ENCODE measurements at places on chromosomes 4 and X.

- H3K4me1 ChIP-seq, result no peaks in the 10 kb centered on the region
- no peak for DNase-seq
- no peak overlapping the region for H3K4me3 ChIP-seq
Measured at GRCh38 chr4:118372251-118372650, 19.4 kb upstream of the PRSS12 start.

GRCh38 chr4:141039156-141039555 is 94.1 kb downstream of the RNF150 start:
- no peak overlapping the region for H3K4me3 ChIP-seq
- no peaks in the 10 kb centered on the region for H3K4me1 ChIP-seq
- no peak overlapping the region for H3K27ac ChIP-seq
- no peak for DNase-seq
- no peaks in the 10 kb centered on the region for H3K27me3 ChIP-seq

DNA sequence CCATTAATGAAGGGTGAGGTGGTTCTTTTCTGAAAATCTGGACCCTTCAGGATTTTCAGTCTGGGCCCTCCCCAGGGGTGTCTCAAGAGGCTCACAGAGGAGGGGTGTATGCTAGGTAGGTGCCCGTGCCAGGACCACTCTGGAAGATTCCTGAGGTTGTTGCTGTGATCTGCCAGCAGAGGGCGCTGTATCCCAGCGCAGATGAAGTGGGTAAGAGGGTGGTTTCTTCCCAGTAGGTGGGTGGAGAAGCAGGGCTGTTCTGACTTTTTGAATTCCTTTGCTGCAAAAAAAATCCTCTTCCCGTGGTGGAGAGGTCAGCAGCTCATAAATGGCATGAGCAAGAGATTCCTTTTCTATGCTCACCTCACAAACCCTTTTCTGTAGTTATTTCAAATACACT is 51.1 kb downstream of the SCML1 start:
- no peaks in the 10 kb centered on the region for H3K4me1 ChIP-seq
- H3K36me3 ChIP-seq, result no peaks in the 10 kb centered on the region
- H3K27me3 ChIP-seq, result no peaks in the 10 kb centered on the region
- H3K27ac ChIP-seq, result no peak overlapping the region
- no peak for DNase-seq

- H3K27ac ChIP-seq, result peak overlapping the region; percentile 80
- H3K36me3 ChIP-seq, result no peaks in the 10 kb centered on the region
- peak overlapping the region; percentile 64 for H3K4me3 ChIP-seq
- peaks cover 9% of the 10 kb centered on the region for H3K4me1 ChIP-seq
- H3K27me3 ChIP-seq, result no peaks in the 10 kb centered on the region
- no peak for DNase-seq
Measured at GRCh38 chrX:63350465-63350877, 661 bp downstream of the SPIN4 start.

- H3K36me3 ChIP-seq, result no peaks in the 10 kb centered on the region
- H3K4me3 ChIP-seq, result no peak overlapping the region
- no peaks in the 10 kb centered on the region for H3K27me3 ChIP-seq
- H3K27ac ChIP-seq, result no peak overlapping the region
- DNase-seq, result no peak
- no peaks in the 10 kb centered on the region for H3K4me1 ChIP-seq
Measured at GRCh38 chr4:11421116-11421515, 7.6 kb downstream of the HS3ST1 start.

All from RWPE2 (cell line).